CD4-positive, alpha-beta T cell treated with Interleukin-4 for 1 hour (primary cell): ENCODE measurements at places on chromosomes 6 and 20.
A peak's percentile ranks its signal among the peaks of the same experiment; 100 is the strongest.

DNA sequence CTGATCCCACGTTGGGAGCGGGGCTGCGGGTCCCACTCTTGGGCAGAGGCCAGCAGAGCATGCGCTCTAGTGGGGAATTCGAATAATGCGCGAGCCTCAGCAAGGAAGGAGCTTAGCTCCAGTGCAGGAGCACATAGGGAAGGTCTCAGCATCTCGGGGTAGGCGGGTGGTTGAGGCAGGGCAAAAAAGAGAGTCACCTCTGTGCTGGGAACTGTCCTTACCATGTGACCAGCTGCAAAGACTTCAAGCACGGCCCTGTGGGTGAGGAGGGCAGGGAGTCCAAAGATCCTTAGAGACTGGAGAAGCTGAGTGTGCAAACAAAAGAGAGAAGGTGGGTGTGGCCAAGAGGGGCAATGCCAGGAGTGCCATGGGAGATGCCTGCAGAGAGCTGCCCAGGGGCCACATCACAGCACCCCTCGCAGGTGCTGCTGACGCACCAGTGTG lies 79.2 kb upstream of the CD93 start:
- DNase-seq, result no peak

- DNase-seq, result no peak
Observed at GRCh38 chr6:165674155-165675029, 11.4 kb upstream of the PDE10A start.

DNA sequence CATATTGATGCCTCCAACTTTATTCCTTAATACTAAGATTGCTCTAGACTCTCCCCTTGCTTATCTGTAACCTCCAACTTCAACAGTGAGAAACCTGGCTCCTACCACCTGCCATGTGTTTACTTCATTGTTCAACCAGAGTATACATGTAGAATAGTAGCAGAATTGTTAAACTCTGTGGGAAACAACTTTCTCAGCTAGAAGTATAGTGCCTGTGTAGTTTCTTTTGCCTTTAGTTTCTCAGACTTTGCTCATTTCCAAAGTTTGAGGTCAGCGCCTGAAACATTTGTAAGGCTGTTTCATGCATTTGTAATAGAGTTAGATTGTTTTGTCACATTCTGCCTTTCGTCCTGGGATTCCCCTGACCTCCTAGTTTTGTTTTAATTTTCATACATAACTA lies 34.9 kb upstream of the HECA start:
- DNase-seq, result no peak

DNA sequence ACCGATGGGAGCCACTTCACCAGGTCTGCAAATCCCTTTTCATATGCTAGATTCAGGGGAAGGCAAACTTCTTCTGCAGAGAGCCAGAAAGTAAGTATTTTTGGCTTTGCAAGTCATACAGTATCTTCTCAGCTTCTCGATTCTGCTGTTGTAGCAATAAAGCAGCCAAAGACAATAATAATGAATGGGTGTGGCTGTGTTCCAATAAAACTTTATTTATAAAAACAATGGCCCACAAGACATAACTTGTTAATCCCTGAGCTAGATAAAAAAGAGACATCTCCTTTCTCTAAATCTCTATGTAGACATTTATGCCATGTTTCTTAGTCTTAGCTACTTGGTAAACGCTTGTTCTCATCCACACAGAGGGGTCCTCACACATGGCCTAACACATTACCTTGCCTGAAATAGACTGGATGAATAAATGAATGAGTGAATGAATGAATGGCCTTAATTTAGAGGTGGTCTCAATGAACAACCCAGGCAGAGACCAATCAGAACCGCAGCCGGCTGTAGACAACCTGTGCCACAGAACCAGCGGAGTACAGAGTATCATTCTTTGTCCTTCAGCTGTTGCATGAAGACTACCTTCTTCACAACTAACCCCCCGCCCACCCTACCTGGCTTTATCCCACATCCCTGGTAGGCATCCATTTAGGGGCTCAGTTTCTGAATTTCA lies 13.5 kb upstream of the PREX1 start:
- no peak for DNase-seq

GRCh38 chr6:38279423-38279822 lies 360.3 kb downstream of the BTBD9 start:
- no peak for DNase-seq

GRCh38 chr6:37104824-37105147 lies 65.2 kb upstream of the PIM1 start:
- no peak for DNase-seq

DNA sequence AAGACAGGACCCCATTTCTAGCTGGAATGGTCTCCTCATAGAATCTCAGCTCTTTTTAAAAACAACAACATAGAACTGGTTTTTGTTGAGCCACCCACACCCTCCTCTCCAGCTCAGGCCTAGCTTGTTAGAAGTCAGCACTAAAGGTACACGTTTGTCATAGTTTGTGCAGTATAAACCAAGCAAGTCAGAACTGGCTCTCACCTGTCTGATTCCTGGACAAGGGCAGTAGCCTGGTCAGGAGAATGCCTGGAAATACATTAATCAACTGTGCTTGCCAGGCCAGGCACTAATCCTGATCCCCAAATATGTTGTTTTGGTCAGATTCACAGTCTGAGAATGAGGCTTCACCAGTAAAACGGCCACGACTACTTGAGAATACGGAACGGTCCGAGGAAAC lies 296.7 kb downstream of the ZFAND3 start:
- no peak for DNase-seq

- DNase-seq, result no peak
Observed at GRCh38 chr6:73577676-73578075, 56.8 kb upstream of the EEF1A1 start.

GRCh38 chr6:28542440-28543296 lies 17.0 kb downstream of the GPX5 start:
- peak; percentile 50 for DNase-seq

DNA sequence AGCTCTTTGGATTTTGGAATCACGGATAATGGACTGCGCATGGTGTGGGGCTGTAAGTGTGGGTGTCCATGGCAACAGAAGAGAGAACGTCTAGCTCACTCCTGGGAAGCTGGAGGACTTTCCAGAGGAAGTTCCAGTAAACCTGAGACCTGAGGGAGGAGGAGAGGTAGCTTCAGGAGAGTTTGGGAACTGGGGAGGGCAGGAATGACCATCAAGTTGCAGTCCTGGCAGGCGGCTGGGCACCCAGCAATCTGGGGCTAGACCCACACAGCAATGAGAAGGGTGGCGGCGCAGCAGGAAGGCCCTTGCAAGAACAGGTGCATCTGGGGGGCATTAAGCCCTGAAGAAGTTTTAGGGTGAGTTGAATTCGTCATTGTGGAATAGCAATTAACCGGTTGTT lies 95.9 kb downstream of the FOXC1 start:
- DNase-seq, result no peak

DNA sequence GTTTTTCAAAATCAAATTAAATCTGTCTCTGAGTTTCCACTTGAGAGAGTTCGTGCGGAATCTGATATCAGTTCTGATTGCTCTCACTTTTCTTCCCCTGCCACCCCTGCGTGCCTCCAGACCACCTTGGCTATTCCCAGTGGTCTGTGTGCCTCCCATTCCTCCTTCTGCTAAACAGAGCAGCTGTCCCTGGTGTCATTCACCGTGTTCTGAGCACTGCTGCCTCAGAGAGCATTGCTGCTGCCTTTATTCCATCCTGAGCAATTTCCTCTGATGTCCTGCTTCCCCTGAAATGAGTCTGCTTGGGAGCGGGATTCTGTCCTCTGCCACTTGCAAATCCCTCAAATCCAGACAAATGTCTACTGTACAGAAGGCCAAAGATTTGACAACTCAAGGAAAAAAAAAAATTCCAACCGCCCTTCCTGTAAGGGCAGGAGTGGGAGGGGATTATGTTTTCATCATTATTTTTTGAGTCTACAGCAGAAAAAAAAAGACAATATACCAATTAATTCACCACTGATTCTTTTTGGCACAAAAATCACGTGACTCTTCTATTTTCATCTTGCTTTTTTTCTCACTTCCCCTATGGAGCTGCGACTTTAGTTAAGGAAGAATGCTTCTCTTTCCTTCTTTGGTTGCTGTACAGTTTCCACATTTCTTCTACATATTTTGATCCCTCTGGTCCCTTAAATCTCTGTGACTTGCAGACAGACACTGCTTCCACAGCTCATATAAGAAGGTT lies 833.0 kb downstream of the EPHA7 start:
- DNase-seq, result no peak

GRCh38 chr20:21640556-21640955 lies 64.9 kb upstream of the PAX1 start:
- no peak for DNase-seq

GRCh38 chr6:37709932-37710555 lies 12.4 kb upstream of the MDGA1 start:
- DNase-seq, result no peak

DNA sequence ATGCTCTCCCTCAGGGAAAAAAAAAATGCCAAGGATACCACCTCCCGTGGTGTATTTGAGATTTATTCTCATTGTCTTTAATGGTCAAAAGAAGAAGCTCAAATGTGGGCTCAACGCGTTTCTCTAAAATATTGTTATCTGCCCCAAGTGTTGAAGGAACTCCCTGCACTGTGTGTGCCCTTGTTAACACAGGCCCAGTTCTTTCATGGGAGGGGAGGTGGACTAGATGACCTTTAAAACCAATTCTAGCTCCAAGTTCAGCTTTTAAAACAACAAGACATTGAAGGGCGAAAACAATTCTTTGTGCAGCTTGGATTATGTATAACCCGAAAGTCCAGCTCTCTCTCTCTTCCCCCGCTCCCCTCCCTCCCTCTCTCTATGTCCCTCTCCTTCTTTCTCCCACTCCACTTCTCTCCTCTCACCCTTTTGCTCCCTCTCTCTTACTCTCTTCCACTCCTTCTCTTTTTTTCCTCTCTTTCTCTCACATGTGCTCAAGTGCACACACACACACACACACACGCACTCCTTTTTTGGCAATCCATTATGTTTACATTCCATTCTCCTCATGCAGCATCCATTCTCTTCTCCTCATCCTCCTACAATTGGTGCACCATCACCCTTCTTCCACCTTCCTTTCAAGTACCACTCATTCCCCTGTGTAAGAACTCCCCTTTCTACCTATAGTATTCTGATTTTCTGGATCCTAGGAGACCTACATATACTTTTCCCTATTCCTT lies 8.5 kb downstream of the HLA-DMB start:
- DNase-seq, result no peak

DNA sequence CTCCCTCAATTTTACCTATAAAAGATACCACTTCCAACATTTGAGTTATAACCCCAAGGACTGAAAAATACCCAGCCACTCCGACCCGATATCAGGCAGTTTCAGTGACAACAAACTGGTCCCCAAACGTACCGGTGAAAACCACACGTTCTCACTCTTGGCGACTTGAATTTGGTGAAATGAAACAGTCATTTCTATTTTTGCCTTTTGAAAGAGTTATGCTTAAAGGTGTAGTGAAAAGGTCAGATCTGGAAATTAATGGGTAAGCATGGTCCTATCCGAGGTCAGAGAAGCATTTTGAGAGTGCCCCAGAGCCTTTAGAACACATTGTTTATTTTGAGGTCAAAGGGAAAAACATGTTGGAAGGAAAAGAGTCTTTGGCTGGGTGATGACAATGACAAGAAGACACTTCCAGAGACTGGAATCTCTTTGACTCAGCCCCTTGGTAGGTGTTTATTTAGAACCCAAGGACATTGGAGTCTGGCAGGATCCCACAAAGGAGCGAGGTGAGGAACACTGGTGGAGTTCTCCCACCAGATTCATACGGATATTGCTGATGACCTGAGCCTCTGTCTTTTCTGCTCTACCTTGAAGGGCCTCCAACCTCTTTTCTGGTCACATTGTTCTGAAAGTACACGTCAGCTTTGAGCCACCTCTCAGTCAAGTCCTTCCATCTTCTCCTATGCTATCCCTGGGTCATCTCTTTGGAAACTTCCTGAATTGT lies 235.0 kb downstream of the GMPR start:
- no peak for DNase-seq

GRCh38 chr6:35603326-35604202 lies 85.2 kb downstream of the FKBP5 start:
- DNase-seq, result no peak

- DNase-seq, result peak; percentile 19
Observed at GRCh38 chr6:42260972-42261371, 43.3 kb upstream of the MRPS10 start.

- DNase-seq, result no peak
Observed at GRCh38 chr6:136333824-136334464, 44.3 kb upstream of the BCLAF1 start.

DNA sequence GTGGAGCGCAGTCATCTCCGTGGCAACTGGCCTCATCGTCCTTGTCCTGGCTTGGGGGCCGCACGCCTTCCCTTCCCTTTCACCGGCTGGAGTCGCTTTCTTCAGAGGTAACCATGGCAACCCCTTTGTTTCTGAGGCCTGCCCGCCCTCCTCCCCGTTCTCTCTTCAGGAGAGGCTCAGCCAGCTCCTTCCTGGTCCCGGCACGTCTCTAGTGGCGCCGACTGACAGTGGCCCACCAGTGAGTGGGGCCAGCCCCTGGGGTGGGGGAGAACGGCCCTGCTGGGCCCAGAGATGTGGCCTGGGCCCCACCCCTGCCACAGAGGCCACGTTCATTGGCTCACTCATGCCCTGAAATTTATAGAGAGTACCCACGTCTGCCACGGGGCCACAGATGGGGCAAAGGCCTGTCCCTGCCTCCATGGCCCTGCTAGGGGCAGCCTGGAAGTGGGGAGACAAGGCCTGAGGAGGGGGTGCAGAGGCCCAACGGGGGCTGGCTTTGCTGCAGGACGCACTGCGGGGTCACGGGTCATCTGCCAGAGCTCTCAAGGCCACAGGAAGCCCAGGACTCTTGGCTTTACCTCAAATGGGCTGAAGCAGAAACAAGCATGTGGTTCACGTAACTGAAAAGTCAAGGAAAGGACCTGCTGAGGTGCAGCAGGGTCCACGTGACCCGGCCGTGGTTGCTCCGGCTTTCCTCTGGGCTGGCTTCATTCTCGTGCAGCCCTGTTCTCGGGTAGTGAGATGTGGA lies 1.4 kb upstream of the OSBPL2 start:
- DNase-seq, result no peak

GRCh38 chr6:30490026-30490876 lies 942 bp downstream of the HLA-E start:
- DNase-seq, result peak; percentile 82

- DNase-seq, result no peak
Observed at GRCh38 chr6:12865671-12866181, 149.2 kb downstream of the PHACTR1 start.

- DNase-seq, result no peak
Observed at GRCh38 chr20:3003416-3003815, 40.0 kb upstream of the GNRH2 start.

GRCh38 chr6:10184371-10185227 lies 230.3 kb downstream of the TFAP2A start:
- no peak for DNase-seq

DNA sequence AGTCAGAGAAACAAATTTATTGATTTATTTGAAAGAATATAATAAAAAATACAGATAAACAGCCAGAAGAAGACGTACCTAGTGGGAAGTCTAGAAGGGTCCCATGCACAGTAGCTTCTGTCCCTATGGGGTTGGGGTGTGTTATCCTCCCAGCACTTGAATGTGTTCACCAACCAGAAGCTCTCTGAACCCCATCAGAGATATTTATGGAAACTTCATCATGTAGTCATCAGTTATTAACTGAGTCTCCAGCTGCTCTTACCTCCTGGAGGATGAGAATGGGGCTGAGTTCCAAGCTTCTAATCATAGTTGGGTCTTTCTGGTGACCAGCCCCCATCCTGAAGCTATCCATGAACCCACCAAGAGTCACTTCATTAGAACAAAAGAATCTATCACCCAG lies 15.4 kb upstream of the USP45 start:
- DNase-seq, result no peak

- no peak for DNase-seq
Observed at GRCh38 chr6:168226902-168227318, 92.7 kb downstream of the DACT2 start.

GRCh38 chr6:158255989-158256601 lies 56.2 kb upstream of the TULP4 start:
- DNase-seq, result peak; percentile 48
